AG09319 (cell line): ENCODE measurements at places on chromosomes 2 and 18.

GRCh38 chr18:8625461-8626092 is 16.3 kb downstream of the RAB12 start:
- no peak for DNase-seq

- DNase-seq, result no peak
Observed at GRCh38 chr2:152508446-152508845, 173.5 kb downstream of the FMNL2 start.

DNA sequence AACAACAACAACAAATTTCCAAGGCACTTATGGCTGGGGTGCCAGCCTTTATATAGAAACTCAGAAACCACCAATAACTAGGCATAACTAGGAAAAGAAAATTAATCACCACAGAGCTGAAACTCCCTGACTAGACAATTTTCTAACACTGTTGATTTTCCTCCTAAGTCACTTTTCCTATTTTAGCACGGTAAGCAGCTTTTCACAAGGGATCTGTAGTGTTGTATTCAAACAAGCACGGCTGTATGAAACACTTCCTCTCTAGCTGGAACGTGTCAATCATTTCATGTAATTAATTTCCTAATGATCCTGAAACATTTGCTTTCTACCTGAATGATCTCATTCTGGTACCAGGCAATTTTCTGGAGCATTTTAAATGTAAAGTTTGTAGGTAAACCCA is 645.0 kb downstream of the IRS1 start:
- no peak for DNase-seq

DNA sequence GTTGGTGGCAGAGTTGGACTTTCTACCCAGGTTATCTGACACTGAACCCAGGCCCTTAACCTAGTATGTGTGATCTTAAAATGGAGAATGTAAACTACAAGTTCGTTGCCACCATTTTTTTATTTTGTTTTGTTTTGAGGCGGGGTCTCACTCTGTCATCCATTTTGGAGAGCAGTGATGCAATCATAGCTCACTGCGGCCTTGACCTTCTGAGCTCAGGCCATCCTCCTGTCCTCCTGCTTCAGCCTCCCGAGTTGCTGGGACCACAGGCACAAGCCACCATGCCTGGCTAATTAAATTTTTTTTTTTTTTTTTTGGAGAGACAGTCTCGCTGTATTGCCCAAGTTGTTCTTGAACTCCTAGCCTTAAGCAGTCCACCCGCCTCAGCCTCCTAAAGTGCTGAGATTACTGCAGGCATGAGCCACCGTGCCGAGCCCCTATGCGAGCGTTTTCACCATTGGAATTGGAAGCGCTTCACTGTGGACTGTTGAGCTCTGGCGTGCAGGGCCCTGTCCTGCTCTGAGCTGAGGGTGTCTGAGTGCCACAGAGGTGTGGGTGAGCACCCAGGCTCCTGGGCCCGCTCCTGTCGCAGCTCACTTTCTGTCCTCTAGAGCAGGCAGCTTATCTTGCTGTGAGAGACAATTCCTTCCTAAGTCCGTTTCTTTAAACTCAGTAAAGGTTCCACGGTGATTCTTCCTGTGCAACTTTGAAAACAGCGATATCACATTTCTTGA is 186.9 kb downstream of the LDLRAD4 start:
- DNase-seq, result no peak

DNA sequence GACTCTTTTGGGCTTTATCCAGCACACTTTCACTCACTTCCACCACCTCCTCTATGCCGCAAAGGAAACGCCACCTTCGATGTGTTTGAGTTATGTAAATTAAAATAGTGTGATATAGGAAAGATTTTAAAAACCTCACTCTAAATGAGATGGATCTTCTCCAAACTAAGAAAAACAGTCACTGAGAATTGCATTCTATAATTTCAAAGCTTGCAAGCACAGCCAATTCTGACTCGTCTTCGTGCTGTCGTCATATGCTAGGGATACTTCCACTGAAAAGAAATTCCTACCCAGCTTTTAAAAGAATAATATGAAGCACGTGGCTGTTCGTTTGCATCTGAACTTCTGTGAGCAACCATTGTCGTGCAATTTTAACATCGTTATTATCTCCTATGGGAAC is 162.5 kb downstream of the SH3BP4 start:
- no peak for DNase-seq

DNA sequence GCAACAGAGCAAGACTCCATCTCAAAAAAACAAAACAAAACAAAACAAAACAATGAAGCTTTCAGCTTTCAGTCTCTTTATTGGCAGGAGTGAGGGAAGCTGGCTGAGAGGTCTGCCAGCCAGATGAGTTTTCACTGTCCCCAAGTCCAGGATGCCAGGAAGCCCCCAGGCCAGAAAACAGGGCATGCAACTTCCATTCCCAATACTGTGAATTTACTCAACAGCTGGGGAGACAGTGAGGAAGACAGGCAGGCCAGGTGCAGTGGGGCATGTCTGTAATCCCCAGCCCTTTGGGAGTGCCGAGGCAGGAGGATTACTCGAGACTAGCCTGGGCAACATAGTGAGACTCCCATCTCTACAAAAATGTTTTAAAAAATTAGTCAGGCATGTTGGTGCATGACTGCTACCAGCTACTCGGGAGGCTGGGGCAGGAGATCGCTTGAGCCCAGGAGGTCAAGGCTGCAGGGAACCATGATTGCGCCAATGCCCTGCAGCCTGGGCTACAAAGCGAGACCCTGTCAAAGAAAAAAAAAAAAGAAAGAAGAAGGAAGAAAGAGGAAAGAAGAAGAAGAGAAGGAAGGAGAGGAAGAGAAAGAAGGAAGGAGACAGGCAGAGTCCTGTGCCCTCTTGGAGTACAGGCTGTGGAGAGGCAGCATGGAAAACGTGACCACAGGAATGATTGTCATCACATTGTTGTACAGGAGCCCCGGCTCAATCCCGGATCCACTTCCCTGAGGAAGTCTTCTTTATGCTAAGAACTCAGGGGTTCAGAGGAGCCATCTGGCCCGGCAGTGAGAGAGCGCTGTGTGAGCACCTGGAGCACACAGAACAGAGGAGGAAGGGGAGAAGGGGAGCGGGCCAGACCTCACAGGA is 29.2 kb upstream of the POMC start:
- no peak for DNase-seq

DNA sequence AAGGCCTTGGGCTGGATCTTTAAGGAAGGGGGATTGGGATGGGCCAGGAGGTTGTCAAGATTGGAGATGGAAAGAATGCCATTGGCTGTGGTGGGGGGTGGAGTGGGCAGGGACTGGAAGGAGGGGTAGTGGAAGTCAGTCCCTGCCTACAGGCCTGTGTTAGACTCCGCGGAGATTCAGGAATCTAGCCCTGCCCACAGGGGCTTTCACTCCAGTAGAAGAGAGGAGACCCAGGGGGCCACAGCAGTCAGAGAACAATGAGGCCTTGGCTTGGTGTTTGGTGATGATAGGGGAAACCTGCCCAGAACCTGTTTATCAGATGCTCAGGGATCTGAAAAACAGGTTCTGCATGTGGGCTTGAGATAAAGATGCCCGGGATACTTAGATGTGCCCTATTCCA is 6.1 kb downstream of the STEAP3 start:
- DNase-seq, result no peak

- DNase-seq, result peak; percentile 39
Observed at GRCh38 chr2:86704459-86704971, 15.6 kb upstream of the RMND5A start.

GRCh38 chr18:56351911-56352500 is 286.4 kb downstream of the TXNL1 start:
- no peak for DNase-seq

GRCh38 chr2:194946826-194947225 is 710.2 kb upstream of the SLC39A10 start:
- DNase-seq, result no peak

DNA sequence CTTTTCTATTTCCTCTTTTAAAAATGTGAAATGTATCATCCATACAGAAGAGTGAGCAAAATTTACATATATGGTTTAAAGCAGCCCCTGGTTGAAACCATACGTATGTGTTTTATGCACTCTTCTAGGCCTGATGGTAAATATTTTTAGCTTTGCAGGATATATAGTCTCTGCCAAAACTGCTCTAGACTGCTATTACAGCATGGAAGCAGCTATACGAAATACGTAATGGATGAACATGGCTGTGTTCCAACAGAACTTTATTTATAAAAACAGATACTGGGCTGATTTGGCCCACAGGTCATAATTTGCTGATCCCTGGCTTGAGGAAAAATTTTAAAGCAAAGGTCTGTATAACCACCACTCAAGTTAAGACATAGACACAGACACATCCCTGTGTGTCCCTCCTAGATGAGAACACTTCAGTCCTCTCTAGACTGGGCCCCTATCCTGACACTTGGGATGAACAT is 42.5 kb upstream of the ATP8B1 start:
- DNase-seq, result no peak

GRCh38 chr2:121196849-121197155 is 88.2 kb downstream of the TFCP2L1 start:
- no peak for DNase-seq

DNA sequence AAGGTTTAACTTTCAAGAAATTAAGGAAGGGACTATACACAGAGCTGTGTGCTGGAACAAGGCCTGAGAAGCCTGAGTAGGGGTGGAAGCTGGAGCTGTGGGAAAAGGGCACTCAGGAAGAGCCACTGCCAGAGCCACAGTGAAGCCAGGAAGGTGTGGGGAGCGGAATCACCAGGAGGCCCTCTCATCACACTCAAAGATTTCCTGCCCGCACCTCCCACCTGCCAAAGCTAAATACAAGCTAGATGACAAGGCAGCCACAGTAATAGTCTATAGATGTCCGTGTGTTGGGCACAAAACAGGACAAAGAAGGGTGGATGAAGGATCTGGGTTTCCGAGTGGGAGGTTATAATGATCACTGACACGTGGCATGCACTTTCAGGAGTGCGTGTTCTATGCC is 126.0 kb downstream of the ZNF532 start:
- DNase-seq, result no peak

DNA sequence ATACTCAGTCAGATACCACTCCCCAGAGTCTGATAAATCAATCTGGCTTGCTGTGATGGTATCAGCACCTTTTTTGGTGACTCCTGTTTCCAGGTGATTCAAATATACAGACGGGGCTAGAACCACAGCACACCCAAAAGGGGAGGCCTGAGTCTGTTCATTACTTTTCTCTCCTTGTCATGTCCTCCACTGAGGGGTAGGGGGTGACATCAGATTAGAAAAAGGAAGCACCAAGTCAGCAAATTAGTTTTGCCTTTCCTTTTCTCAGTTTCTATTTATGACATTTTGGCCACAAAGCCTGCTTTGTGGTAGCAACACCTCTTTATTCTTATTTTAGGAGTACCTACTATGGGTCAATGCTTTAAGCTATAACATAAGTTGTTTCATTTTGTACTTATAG is 127.4 kb downstream of the CCDC102B start:
- no peak for DNase-seq

DNA sequence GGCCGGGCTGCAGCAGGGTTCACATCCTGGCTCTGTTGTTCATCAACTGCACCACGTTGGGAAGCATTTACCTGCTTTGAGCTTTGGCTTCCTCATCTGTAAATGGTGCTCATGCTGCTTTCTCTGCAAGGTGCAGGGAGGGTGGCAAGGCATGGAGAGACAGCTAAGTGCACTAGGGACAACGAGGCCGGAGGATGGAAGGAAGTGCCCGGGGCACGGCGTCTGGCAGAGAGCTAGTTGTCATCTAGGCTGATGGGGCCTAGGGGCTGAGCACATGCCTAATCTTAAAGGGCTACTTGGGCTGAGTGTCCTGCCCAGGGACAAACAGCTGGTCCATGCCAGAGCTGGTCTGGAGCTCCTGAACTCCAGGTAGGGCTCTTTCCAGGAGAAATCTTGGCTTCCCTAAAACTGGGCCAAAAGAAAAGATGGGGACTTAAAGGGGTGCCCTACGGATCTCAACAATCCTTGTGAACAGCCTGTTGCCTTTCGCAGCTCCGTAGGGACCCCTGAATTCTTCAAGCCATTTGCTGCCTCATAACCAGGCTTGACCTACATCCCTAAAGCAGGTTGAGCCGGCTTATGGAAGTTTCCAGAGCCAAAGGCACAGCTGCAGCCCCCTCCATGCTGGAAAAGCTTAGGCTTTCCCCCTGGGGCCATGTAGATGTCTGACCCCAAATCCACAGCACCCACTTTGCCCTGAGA is 130.8 kb downstream of the SMAD7 start:
- no peak for DNase-seq

DNA sequence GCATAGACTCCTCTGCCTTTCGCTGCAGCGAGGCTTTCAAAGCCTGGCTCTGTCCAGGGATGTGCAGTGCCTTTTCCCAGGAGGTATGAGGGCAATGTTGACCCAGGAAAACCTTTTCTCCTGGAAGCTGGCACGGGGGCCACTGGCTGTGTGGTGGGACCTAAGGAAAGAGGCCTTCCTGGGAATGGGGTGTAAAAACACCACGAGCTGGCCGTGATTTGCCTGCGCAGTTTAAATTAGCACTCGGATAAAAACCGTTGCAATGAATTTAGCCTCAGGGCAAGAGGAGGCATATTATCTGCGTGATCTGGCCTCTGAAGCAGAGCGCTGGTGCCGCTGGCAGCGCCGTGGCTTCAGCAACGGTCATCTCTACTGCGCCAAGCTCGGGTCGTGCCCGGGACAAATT is 3.0 kb downstream of the OSR1 start:
- DNase-seq, result no peak

DNA sequence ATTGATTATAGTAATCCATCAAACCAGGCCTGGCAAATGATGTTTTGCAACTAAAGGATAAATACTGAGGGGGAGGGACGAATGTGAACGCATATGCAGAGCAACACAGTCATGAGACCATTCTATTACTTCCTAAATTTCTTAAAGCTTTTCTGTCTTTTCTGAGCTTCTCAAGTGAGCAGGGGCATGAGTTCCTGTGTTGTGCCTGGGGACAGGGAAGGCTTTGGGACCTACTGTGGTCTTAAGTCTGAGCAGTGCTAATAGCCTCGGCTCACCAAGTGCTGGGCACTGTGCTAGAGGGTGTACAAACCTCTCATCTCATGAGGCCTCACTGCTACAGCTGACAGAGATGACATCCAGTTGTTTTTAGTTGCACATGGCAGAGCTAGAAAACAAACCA is 182.4 kb downstream of the NEDD4L start:
- DNase-seq, result no peak

GRCh38 chr2:148603562-148603920 is 41.0 kb upstream of the EPC2 start:
- no peak for DNase-seq

- DNase-seq, result peak; percentile 16
Observed at GRCh38 chr2:180202467-180202951, 195.4 kb upstream of the CWC22 start.
